ENCODE measurements at places on chromosomes 12 and 14. TPM values are rescaled to one million over a fixed set of nuclear protein-coding genes. Genes with fewer than 3 reads are reported as not detected.

HOTAIR gene
- total RNA-seq, result 9.7 TPM

DNAJC22 gene
- total RNA-seq, result not detected

MYH6 gene
- total RNA-seq, result not detected

KLHDC1 gene
- 10.1 TPM for total RNA-seq

GRCh38 chr12:20476551-20476950, 108.2 kb downstream of the PDE3A start:
- peak overlapping the region; percentile 43 for H3K27ac ChIP-seq
- no peaks in the 10 kb centered on the region for H3K36me3 ChIP-seq
- H3K27me3 ChIP-seq, result no peaks in the 10 kb centered on the region
- peaks cover 5% of the 10 kb centered on the region for H3K4me1 ChIP-seq

GRCh38 chr14:64112867-64113678, 181.1 kb downstream of the ESR2 start:
- H3K4me1 ChIP-seq, result no peaks in the 10 kb centered on the region
- no peaks in the 10 kb centered on the region for H3K36me3 ChIP-seq
- H3K4me3 ChIP-seq, result no peak overlapping the region
- H3K27ac ChIP-seq, result peak overlapping the region; percentile 70

GRCh38 chr14:49960453-49960852, 67.6 kb downstream of the ARF6 start:
- DNase-seq, result no peak
- H3K4me1 ChIP-seq, result no peaks in the 10 kb centered on the region
- no peak overlapping the region for H3K4me3 ChIP-seq

Measured in aorta (tissue), 5 donors.